ENCODE measurements at places on chromosomes 1 and 21.

GRCh38 chr21:29320031-29320430, 21.3 kb downstream of the BACH1 start:
- no peak for DNase-seq

DNA sequence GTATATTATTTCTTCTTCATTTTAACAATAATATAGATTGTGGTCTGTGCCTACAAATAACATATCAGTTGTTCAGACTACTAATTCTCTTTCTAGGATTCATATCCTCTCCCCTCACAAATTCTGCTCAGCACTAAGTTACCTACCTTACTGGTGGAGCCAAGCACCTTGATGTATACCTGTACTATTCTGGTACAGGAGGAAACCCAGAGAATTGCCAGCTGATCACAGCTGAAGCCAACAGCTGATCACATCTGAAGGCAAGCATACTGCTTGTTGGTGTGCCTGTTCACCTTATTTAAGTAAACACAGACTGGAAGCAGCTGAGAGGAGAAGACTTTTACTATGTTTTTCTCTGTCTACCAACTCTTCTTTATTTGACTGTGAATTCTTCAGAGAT, 101.8 kb downstream of the PBX1 start:
- no peak for DNase-seq

DNA sequence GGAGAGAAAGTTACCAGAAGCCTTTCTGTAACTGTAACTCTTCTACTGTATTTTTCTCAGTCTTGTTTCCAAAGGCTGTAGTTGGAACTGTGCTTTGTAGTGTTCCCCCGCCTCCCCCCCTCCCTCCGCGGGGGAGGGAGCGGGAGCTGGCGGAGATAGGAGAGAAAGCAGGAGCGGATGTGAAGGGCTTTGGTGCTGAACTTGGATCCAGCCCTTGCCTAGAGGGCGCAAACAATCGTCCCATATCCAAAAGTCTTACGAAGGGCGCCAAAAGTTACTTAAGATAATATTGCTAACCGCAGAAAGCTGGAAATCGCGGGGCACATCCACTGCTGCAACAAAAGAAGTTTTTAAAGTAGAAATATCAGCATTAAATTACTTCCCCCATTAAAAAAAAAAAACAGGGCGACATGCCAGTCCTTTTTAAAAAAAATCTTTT, 2.4 kb upstream of the NFIA start:
- no peak for DNase-seq

- DNase-seq: no peak
Observed at GRCh38 chr1:228085287-228085951, 2.9 kb downstream of the ARF1 start.

DNA sequence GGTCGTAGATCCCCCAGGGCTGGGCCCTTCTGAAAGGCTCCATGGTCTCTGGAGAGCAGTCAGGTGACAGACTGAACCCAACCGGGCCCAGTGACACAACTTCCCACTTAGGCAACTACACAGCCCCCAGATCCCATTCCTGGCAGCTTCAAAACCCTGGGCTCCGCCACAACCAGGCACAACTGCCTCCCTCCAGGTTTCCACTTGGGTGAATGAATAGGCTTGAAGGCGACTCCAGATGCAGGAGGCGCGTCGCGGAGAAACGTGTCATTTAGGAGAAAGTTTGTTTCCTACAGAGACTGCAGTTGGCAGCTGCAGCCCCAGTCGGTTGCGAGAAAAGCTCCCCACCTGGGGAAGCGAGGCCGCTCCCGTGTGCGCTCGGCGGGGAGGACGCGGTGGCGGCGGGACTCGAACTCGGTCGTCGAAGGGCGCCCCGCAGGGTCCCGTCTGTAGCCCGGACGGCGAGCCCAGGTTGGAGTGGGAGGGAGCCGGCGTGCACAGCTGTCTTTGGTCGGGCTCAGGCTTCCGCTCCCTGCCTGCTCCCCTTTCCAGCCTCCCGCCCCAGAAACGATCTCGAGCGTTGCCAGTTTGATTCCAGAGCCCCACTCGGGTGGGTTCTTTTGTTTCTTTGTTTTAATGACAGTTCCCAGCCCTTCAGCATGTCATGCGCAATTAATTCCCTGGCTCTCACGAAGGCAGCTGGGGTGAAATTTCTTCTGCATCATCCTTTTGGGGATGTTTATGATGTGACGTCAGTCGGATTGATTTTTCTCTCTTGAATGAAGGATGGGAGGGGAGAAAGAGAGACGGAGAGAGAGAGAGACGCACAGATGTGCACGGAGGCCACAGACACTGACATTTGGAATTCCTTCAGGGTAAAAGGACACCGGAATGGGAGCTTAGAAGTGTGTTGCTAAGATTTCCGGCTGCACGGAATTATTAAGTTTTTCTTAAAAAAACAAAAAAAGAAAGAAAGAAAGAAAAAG, 862 bp upstream of the SGIP1 start:
- no peak for DNase-seq

DNA sequence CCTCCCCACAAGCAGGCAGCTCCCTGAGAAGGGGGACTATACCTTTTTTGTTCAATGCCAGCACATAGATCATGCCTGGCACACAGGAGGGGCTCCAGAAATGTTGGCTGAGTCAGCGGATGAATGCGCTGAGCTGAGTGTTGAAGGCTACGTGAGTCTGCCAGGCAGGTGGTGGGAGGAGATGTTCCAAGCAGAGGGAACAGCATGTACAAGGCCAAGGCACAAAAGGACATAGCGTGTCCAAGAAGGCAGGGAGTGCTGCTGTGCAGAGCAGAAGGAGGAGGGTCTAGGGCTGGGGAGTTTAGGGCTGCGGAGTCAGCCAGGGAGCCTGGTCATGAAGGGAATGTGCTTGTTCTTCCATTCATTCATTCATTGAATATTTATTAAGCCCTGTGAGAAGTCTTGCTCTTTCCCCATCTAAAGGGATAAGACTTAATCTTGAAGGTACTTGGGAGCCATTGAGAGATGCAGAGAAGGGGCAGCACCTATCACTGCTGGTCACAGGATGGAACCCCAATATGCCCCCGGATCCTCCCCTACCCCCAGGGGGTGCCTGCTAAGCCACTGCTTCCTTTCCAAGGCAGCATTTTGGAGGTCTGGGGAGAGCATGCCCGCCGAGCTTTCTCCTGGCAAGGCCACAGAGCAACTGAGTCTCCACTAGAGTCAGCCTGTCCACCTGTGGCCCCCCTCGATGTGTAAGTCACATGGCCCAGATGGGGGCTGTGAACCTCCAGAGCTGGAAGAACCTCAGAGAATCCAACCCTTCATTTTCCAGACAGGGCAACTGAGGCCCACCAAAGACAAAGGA, 31.2 kb upstream of the LAPTM5 start:
- DNase-seq: no peak

DNA sequence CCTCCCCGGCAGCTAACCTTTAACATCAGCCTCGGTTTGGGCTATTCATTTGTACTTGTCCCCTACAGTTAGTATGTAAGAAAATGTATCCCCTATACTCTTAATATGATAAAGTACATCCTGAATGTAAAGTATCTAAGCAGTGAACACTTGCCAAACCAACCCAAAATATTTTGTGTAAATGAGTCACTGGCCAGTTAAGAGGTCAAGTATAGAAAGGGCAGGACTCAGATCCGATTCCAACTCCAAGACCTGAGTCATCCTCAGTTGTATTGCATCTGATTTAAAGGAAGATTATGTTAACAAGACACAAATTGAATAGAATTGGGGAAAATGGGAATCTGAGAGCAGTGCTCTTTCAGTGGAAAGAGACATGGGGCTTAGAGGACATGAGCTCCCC, 84.4 kb downstream of the CD58 start:
- DNase-seq: no peak

Data from CD4-positive, alpha-beta T cell treated with Interleukin-2 at 100 ng/mL for 4 hours (primary cell).